ENCODE measurements at places on chromosomes 12 and 14.
A peak's percentile ranks its signal among the peaks of the same experiment; 100 is the strongest.

DNA sequence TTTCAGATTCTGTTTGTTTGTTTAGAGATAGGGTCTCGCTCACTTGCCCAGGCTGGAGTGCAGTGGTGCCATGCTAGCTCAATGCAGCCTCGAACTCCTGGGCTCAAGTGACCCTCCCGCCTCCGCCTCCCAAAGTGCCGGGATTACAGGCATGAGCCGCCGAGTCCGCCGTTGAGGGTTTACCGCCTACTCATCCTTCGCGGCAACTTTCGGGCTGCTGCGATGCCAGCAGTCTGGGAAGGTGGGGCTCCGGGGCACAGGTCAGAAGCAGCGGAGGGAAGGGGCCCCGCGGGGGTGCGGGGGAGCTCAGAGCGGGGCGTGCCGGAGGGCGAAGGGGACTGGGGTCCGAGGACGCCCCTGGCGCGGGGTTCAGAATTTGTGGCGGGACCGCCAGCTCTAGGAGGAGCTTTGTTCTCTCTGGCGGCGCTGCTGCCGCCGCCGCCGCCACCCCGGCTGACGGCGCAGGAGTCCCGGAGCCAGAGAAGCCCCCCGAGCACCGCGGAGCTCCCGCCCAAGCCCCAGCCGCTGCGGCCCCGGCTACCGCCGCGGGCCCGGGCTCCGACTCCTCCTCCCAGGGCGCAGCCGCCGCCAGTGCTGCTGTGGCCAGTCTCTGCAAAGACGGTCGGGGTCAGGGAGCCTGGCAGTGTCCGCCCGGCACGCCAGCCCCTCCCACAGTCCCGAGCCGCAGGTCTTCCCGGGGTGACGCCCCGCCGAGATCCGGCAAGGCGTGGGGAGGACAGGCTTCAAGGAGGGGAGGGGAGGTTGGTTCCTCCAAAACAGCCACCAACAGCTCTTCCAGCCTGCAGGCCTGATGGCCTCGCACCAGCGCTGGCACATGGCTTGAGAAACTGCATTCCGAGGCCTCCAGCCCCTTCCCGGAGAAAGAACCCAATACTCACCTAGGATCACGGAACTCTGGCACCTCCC is 10.9 kb upstream of the KRT77 start:
- DNase-seq, result peak; percentile 77

DNA sequence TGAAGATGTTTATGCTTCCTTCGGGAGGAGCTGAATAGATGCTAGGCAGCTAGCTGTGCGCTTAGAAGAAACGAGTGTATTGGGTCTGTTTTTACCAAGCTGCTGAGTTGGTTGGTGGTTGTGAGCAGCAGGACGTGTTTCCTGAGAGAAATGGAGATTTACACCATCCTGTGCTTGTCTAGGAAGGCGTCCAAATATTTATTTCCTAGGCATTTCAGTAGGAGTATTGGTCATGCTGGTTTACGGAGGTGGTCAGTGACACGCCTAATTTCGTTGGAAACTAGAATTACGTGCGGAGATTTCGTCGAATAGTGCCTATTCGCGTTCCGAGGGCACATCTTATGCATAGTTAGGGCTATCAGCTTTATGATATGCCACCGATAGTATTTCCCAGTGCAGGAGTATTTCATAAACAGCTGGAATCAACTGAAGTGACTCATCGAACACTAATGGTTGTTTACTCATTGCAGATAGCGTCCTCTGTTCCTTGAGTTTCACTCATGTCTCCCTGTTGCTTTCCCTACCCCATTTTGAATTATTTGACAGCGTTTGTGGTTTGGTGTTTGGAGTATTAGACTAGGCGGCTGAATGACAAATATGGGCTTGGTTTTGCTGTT is 780 bp downstream of the TBC1D15 start:
- DNase-seq, result no peak

DNA sequence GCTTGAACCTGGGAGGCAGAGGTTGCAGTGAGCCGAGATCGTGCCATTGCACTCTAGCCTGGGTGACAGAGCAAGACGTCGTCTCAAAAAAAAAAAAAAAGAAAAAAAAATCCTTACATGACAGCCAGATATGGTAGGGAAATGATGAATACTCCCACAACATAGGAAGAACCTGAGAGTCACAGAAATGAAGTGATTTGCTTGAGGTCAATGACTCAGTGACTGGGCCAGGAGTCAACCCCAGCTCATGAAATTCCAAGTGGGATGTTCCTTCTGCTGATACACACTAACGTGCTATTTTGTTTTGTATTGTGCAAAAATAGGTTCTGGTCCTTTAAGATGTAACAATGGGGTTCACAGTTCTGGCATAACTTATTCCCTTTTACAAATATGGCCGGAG is 9.0 kb downstream of the RHOF start:
- no peak for DNase-seq

DNA sequence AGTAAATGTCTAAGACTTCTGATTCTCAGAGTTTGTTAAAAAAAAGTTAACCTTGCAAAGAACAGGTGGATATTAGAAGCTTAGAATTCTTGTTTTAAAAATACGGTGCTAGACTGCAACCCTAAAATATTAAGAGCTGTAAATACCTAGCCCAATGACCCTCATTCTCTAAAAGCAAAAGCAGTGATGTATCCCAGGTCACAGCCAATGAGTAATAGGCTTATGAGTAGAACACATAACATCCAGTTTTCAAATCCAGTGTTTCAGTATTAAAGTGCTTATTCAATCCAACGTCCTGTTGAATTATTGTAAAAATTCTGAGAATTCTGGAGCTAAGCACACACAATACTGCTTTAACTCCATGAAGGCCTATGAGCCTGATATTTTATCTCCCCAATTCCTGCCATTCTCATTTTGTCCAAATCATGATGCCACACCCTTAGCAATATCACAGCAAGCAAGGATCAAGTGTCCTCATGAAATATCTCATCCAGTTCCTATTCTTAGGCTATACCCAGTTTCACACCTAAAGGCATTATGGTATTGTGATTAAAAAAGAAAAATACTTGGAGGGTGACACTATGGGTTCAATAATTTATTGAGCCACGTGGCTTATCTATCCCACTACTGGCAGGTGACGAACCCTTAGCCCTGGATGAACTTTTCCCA is 15.3 kb upstream of the ARID4A start:
- DNase-seq, result no peak

DNA sequence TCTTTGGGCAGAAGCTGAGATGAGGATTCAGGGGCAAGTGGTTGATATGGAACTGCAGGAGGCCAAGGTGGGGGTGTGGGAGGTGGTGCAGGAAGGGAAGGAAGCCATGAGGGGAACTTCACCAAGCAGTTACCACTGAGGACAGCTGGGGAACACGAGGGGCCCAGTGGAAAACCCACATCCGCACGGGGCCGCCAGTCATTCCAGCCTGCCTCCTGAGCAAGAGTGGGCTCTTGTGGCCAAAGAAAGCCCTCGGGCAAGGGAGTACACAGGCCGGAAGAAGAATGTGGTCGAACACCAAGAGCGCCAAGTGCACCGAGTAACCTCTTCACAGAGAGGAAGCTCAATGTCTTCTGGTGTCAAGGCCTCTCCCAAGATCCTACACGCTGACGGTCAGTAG is 252.2 kb upstream of the FOXN3 start:
- DNase-seq, result no peak

GRCh38 chr14:23622990-23623389 is 13.2 kb upstream of the DHRS2 start:
- DNase-seq, result no peak

DNA sequence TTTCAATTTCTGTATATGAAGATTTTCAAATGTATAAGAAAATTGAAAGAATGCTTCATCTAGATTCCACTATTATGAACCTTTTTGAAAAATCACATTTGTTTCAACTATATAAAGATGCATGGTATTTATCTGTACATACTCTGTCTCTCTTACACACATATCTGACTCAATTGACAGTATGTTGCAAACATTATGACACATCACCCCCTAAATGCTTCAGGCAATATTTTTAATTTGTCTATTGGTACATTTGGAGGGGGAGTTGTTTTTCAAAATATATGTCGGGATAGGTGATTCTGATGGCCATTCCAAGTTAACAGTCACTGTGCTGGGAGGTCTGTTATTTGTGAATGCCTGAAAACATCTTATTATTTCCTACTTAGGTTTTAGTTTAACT is 14.4 kb downstream of the PCNX1 start:
- DNase-seq, result no peak

DNA sequence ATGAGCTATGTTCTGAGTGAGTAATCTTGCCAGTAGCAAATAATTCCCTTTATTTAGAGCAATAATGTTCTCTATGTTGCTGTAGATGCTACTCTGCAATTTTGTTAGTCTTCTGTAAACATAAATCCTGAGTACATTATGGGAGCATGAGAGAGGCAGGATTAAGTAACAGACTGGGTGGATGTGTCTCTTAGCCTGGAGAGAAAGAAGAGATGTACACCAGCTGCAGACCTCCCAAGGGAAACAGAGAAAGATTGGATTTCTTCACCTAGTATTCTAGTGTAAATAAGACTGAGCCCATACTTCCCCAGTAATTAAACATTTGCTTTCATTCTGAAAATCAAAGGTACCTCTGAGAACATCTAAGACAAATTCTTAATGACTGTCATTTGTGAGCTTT is 564.0 kb downstream of the TRHDE start:
- DNase-seq, result no peak

- DNase-seq, result no peak
Observed at GRCh38 chr12:12636641-12637040, 25.0 kb downstream of the CREBL2 start.

GRCh38 chr12:42156232-42156631 is 11.6 kb upstream of the GXYLT1 start:
- no peak for DNase-seq

- DNase-seq, result no peak
Observed at GRCh38 chr12:24177889-24178288, 228.4 kb upstream of the SOX5 start.

GRCh38 chr14:101109347-101109638 is 205.8 kb upstream of the RTL1 start:
- no peak for DNase-seq

- DNase-seq, result no peak
Observed at GRCh38 chr12:45247589-45247988, 31.7 kb downstream of the ANO6 start.

DNA sequence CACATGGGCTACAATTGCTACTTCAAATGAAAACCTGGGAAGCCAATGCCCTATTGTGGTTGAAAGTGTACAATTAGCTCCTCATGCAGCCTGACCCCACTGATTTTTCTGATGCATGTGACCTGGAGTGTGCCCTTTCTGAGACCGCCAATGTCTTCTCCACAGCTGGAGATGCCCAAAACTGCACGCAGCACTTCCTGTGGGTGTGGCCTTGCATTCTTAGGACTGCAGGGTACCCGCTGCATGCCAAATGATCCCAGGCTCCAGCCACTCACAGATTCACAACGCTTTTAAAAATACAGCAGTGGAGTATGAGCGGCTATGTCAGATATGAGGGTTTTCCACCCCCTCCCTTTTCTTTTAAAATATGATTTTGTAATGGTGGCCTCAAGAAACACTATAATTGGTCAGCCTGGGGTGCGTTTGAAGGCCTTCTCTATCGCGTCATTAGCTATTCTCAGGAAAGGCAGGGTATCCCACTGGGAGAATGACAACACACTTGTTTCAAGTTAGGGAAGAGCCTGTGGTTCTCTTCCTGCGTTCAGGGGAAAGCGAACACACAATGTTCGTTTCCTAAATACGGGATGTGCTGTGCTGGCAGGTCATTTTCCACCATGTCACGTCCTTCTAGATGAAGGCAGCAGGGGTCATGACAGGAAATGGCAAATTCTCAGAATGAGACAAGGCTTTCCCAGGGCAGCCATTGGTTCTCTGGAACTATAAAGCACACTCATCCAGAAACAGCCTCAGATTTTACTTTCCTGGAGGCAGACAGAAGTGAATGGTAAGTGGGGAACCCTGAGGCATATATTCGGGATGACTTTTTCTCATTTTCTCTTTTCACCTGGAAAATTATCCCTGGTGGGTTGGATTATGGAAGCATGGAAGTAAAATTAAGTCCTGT is at the start of gene APOLD1:
APOLD1 (plus strand) TSS at position 749 of the 904 bp plus-strand sequence; CDS start at position 782, 33 bp downstream.
- peak; percentile 17 for DNase-seq

- no peak for DNase-seq
Observed at GRCh38 chr12:31504625-31505222, 86.2 kb downstream of the DENND5B start.

- peak; percentile 84 for DNase-seq
Observed at GRCh38 chr14:70317969-70318634, 41.4 kb downstream of the COX16 start.

DNA sequence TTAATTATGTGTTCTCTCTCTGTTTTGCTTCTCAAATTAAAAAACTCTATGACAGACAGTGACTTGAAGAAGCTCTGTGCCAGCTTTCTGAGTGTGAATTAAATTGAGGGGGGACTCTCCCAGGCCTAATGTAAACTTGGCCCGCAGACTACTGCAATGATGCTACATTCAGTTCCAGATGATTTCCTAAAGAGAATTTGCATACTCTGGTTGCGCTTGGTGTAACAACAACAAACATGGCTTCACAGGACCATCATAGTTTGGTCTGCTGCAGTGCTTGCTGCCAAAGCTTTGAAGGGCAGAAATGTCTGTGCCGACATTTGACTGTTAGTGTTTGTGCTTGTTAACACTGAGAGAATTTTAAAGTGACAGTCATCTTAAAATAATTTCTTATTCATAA is 25.0 kb downstream of the CFAP54 start:
- DNase-seq, result no peak

DNA sequence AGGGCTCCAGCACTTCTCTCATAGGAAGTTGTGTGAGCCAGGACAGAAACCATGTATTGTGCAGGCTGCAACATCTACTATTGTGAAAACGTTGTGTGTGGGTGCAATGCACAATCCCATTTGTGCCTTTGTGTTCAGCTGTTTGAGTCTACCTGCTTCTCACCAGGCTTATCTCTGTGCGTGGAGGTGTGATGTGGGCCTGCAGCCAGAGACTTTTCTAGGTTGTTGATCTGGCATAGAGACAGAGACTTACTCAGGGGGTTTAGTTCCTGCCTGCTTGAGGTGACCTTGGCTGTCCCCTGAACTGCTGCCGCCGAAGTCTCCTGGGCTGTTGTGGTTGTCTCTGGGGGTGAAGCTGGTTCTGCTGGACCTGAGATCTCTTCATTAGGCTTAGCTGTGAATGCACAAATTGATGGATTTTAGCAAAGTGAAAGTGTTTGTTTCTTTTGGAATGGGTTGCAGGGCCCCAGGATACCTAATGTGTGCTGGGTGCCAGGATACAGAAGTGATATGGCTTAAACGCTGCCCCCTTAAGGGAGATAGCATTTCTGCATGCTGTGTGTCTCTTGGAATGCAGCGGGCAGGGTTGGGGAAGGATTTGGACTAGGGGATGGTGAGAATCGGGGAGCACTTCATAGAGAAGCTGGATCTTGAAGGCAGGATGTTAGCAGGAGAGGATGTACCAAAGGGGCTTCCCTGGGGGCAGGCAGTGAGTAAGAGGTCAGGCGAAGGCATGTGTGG is 2.5 kb downstream of the LACRT start:
- DNase-seq, result peak; percentile 42

- DNase-seq, result no peak
Observed at GRCh38 chr12:58776144-58776543, 144.2 kb downstream of the LRIG3 start.

GRCh38 chr12:29634057-29634456 is 136.6 kb upstream of the OVCH1 start:
- DNase-seq, result no peak
